ENCODE measurements at places on chromosomes 5 and 9.

- no peak for DNase-seq
Observed at GRCh38 chr5:81247441-81247972, 14.4 kb downstream of the CKMT2 start.

DNA sequence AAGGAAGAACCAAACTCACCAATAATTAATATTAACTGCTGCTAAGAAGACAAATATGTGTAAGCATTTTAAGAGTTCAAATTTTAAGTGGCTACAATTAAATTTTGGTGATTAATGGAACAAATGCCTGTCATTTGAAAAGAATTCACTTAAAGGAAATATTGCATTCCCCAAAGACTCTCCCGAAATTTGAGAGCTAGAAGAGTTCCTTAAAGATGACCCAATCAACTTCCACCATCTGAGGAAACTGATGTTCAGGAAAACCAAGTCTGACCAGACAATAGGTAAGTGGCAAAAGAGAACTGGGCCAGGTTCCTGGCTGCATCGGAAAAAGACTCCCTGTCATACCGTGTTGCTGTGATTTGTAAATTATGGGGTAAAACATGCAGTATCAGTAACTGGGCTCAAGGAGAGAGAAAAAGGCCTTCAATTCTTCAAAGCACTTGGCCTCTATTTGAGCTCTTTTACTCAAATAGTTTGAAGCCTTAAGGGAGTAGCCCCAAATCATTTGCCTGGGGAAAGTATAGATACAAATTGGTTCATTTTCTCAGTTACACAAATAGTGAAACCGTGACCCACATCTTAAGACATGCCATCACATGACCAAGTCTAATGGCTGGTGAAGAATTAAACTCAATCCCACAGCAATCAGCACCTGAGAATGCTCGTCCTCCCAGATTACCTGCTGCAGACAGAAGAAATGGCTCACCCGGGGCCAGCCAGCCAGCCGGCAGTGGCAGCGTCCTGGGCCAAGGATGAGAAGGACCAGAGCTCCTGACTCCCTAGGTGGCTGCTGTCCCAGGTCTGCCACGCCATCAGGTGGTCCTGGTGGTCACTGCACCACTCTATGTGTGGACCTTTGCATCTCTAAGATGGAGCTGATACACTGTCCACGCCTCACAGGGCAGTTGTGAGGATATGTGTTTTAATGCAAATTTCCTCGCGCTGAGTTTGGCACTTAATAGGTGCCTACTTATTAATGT, 162.9 kb downstream of the TTLL11 start:
- DNase-seq, result no peak

DNA sequence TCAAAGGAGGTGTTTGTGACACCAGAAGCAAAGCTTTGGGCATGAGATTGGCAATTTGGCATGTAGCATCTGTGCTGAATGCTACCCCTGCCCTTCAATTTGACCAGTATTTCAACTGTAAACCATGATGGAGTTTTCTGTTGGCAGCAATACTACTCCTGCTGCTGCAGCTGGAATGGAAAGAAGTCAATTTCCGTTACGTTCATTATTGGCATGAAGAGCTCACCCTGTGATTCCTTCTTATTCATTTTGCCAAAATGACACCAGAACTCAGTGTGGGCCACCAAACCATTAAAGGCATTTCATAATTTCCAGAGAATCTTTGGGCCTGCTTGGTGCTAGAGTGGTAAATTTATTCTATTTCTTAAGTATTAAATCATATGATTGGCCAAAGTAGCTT, 433.1 kb upstream of the DMAC1 start:
- DNase-seq, result no peak

DNA sequence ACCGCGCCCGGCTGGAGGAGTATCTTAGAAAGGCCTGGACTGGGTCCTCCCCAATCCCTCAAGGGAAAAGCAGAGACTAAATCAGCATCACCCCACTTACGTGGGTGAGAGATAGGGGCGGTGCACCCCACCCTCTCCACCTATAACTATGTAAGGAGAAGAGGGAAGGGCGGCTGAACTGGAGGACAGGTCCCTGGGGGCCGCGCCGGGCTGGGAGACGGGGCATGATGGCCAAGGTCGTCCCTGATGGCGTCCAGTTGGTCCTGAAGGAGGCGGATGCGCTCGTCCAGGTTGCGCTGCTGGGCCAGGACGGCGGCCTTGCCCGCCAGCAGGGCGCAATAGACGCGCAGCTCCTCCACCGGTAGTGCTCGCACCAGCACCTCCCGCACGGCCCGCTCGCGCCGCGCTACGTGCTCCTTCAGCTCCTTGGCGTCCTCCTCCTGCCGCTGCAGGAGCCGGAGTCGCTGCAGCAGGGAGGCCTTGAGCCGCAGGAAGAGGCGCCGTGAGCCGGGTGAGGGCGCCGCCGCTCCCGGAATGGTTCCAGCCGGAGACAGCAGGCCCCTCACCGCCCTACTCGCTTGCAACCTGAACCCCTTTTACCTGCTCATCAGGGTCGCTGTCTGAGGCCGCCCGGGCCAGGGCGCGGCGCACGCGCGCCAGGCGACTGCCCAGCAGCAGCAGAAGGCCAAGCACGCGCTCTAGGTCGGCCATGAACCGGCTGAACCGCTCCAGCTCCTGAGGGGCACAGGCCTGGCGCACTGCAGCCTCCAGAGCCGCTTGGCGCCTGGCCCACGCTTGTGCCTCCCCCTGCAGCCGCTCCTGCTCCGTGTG, 7.6 kb downstream of the SHROOM1 start:
- DNase-seq, result no peak

- DNase-seq, result no peak
Observed at GRCh38 chr9:130766021-130766926, 68.8 kb upstream of the ABL1 start.

DNA sequence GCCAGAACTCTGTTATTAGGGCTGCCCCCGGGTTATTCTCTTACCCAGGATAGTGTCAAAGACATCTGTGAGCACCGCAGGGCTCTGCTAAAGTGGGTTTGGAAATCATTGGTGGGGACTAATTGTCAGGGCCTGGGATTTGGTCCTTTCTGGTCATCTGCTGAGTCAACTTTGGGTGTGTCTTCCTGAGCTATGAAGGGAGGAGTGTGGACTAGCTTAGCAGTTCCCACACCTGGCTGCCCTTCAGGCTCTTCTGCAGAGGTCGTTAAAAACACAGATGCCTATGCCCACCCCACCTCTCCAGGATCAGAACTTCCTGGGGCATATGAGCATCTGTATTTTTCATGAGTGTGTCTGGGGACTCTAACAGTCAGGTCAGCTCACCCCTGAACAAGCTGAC, 352.2 kb downstream of the SLIT3 start:
- no peak for DNase-seq

DNA sequence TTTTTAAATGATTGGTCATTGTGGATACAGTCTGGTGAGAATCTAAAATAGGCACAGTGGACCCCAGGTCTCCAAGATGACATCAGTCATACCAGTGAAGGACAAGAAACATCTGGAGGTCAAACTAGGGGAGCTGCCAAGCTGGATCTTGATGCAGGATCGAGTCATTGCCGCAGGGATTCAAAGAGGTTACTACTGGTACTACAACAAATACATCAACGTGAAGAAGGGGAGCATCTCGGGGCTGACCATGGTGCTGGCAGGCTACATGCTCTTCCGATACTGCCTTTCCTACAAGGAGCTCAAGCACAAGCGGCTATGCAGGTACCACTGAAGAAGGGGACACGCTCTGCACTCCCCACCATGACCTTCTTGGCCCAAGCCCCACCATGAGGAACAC, 20.9 kb downstream of the FOXB2 start:
- no peak for DNase-seq

Data from DMS79 (cell line).